ENCODE measurements at places on chromosomes 7 and 10.

DNA sequence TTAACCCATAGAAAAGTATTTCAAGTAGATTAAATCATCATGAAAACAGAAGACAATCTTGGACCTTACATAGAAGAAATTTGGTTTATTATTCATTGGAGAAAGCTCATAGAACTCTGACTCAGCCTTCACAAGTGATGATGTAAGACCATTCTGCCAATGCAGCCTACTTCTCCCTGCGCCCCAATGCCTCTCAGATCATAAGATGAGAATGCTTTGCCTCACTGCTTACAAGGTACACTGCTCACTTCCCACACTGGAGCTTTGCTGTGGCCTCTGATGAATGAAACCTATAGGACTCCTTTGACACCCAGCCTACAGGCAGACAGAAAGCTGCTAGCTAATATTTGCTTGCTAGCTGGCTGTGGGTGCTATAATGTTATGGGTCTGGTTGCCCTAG lies 569.4 kb upstream of the STEAP1 start:
- DNase-seq: no peak

DNA sequence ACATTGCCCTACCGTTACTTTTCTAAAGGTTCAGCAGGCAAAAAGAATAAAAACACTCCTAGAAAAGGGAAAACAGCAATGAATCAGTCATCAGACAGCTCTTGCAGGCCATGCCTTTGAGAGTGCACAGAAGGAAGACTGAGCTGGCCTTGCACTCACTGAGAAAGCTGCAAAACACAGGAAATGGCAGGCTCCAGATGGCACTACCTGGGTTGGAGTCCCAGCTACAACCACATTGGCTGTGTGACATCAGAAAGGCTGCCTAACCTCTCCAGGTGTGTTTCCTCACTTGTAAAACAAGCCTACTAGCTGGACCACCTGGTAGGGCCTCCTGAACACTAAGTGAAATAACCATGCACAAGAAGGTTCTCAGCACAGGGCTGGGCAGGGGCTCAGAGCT lies 113.7 kb downstream of the SFMBT2 start:
- no peak for DNase-seq

DNA sequence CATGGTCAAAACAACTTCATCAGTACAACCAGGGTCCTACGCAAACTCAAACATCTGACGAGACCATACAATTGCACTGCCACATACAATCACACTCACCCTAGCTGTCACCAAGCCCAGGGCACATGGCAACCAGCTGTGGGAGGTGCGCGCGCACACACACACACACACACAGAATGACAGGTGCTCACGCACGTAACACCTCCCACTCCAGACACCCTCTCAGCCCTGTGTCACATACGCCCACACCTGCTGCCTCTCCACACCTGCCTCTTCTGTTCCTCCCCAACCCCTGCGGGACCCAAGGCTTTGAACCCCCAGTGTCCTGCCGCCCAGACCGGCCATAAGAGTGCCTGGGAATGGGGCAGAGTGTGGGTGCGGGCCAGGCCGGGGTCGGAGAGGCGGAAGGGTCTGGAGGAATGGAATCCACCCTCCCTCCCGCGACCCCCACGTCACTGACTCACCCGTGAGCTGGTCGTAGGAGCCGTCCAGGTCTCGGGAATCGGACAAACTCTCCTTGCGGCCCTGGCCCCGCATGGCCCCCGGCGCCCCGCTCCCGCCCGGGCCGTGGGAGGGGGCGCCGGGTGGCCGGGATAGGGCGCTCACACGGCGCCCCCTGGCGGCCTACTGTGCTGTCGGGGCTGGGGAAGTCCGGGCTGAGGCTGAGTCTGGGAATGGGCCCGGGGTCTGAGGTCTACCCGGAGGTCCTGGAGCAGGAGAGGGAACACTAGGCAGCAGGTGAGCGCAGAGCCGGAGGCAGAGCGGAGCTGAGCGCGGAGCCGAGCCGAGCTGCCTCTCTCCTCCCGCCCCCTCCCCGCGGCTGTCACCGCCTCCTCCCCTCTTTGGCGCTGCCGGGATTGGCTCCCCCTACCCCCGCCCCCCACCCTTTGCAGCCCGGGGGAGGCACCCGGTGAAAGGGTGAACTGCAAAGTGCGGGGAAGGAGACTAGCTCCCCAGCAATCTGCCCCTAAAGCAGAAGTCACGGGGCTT lies at the start of gene KCNIP2:
Gene KCNIP2, minus strand, starts transcription at position 769 of the 990 bp plus-strand sequence. Its CDS starts 232 bp downstream, at position 537.
- no peak for DNase-seq

- no peak for DNase-seq
Observed at GRCh38 chr10:77226853-77227565, 410.6 kb downstream of the KCNMA1 start.

GRCh38 chr10:58137813-58138212 lies 129.9 kb downstream of the IPMK start:
- no peak for DNase-seq

All from kidney (tissue), 22 donors.